ENCODE measurements at places on chromosomes 12 and 14.

DNA sequence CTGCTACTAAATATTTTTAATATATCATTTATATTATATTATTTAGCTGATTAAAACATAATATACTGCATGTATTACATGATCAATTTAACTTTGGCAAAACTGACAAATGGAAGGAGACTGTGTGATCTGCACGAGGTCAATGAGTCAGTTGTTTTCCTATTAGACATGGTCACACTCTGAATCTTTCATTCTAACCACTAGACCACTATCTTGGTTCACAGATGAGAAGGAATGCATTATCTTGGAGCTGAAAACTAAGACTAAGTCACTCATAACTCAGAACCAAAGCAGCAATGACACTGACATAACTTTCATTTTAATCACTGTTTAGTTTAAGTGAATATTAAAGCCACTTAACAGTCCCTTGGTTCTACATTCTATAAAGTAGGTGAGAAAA is 37.4 kb downstream of the GNPTAB start:
- no peak for DNase-seq

- no peak for DNase-seq
Observed at GRCh38 chr12:116813271-116814041, 67.8 kb downstream of the HRK start.

DNA sequence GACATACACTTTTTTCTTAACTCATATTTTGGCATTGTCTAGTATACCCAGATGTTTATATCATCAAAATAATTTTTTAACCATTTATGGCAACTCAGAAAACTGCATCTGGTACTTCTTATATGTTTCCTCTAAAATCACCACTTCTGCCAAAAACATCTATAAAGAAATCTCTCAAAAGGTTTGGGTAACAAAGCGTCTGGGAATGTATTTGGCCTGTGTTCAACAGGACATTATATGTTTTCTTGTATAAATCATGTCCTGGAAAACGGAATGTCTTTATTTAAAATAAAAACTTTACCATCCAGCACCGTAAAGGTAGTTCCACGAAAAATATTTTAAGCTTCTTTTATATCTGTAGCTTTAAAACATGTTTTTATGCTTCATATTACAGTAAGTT is 36.1 kb upstream of the FBLN5 start:
- DNase-seq: no peak

DNA sequence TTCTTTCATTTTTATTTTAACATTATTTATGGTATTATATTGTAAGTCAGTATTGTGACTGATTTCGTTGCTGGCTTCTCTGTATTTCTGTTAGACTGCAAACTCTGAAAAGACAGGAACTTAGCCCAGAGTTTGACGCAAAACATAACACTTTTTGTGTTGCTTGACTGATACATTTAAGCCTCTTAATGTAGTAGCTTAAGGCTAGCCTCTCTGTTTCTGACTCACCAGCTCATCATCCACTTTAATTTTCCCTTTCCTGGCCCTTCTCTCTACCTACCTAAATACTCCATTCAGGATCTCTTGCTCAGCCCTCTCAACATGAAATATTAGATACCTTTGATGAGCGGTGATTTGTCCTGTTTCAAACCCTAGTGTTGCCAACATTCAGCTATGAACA is 420.6 kb downstream of the LRFN5 start:
- DNase-seq: no peak

- no peak for DNase-seq
Observed at GRCh38 chr12:28893856-28894255, 255.2 kb upstream of the FAR2 start.

DNA sequence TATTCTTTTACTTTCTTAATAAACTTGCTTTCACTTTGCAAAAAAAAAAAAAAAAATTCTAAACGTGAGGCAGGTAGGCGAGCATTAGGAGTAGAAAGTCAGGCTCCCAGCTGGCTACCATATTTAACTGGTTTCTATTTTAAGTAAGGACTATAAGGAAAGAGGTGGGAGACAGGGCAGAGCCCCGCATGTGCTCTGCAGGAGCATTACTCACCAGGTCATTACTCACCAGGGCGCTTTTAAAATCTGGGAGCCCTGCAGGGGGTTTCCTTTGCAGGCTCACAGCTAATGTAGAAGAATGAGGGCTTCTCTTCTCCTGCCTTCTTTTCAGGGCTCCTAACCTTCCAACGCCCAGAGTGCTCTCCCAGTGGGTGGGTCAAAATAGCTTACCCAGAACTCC is 14.0 kb upstream of the DPF3 start:
- DNase-seq: no peak

GRCh38 chr12:70721656-70722357 is 84.6 kb upstream of the PTPRB start:
- DNase-seq: no peak

GRCh38 chr14:68547305-68548193 is 245.3 kb downstream of the ZFP36L1 start:
- no peak for DNase-seq

Measured in nephron progenitor cell (in vitro differentiated cells).